ENCODE measurements at places on chromosomes 5 and 9. TPM values are rescaled to one million over a fixed set of nuclear protein-coding genes. Genes with fewer than 3 reads are reported as not detected.

PCDHA1 gene
- not detected for total RNA-seq

DNA sequence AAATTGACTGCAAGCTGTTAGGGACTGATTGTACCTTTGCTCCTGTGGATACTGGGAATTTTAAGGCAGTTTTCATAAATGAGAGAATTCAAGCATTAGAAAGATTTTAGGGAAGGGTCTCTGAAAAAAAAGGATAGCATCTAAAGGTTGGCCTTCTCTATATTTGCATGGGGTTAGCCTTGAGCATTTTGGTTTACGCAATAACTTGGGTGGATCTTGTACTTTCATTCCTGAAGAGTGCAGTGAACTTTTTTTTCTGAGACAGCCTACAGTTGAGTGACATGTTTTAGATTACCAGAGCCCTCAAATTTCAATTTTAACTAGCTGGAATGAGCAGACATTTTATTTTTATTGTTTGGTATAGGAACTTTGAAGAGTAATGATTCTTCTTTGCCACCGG is 91.6 kb upstream of the NR3C1 start:
- no peak for DNase-seq

GRCh38 chr5:140044041-140044440 is 942 bp upstream of the NRG2 start:
- DNase-seq, result no peak

GRCh38 chr9:27572566-27572917 is 739 bp downstream of the C9orf72 start:
- DNase-seq, result no peak

DNA sequence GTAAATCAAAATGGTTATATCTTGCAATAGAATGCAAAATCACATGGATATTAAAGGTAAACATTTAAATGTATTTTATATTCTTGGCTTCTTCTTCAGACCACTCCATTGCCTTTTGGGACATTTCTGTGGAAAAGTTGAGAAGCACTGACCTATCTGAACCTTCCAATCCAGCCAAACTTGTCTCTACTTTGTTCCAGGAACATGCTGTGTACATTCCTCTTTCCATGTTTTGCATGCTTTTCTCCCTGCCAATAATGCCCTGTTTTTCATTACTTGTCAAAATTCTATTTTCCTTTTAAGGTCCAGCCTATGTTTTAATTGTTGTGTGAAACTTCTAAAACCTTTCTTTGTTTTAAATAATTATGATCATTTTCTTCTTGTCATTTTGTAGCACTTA is 28.3 kb downstream of the JAK2 start:
- DNase-seq, result no peak

- no peak for DNase-seq
These were observed 39.3 kb downstream of the B4GALT1 start for GRCh38 chr9:33127881-33128280.
